ENCODE measurements at places on chromosomes 5 and 9.

GRCh38 chr9:466747-467146 lies 252.1 kb downstream of the DOCK8 start:
- no peak for DNase-seq

- DNase-seq: peak; percentile 68
Measured at GRCh38 chr9:114898741-114899140, 31.6 kb downstream of the TNFSF8 start.

- DNase-seq: no peak
Measured at GRCh38 chr5:100852988-100853449, 50.1 kb downstream of the ST8SIA4 start.

- no peak for DNase-seq
Measured at GRCh38 chr9:98867429-98868168, 60.1 kb downstream of the GALNT12 start.

- no peak for DNase-seq
Measured at GRCh38 chr9:134365791-134366222, 39.6 kb downstream of the RXRA start.

- no peak for DNase-seq
Measured at GRCh38 chr9:92463984-92464383, 18.3 kb downstream of the ASPN start.
